Cortex of kidney (tissue), 1 donor: ENCODE measurements at places on chromosomes 4 and X.

GRCh38 chrX:155215443-155216178 lies 649 bp upstream of the VBP1 start:
- DNase-seq = no peak

DNA sequence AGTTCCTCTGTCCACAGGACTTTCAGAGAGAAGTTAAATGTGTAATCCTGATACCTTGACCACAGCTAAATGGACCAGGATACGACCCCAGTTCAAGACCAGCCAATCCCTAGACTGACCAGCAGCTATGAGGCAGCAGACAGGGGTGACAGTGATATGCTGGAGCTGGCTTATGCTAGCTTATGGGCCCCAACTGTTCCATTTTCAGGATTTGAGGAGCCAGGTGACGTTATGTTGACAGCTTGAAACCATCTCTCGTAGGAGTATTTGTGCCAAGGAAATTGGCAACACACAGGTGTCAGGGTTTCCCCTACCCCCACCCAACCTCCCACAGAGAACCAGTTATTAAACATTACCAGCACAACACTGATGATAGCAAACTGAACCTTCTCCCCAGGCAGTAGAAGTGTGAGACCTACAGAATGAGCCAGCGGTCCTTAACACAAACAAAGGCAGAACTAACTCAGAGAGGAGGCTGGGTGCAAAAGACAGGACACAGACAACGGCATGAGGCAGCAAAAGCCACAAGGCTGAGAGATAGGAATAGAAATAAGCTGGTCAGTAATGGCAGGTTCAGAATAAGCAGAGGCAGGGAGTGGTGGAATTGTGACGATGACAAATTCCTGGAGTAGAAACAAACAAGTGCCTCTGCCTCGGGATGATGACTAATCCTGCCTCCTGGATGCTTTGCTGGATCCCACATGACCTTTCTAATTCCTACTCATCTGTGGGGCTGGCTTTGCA lies 85.6 kb upstream of the CPEB2 start:
- DNase-seq = no peak

DNA sequence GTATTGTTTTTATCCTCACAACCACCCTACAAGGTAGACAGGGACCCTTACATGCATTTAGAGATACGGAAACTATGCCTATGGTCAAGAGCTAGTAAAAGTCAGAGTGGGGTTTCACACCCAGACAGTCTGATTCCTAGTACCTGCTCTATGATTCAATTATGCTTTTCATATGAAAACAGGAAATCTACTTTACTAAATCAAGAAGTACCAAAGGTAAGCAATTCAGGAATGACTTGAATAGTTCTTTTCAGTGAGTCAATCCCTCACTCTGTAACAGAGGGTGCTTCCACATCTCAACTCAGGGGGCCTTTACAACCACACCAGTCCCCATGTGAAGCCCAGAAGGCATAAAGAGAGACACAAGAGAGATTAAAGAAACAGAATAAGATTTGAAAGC lies 191.4 kb downstream of the PPP3CA start:
- no peak for DNase-seq

- DNase-seq = no peak
These were observed 154.9 kb upstream of the GYPA start for GRCh38 chr4:144295286-144295995.

DNA sequence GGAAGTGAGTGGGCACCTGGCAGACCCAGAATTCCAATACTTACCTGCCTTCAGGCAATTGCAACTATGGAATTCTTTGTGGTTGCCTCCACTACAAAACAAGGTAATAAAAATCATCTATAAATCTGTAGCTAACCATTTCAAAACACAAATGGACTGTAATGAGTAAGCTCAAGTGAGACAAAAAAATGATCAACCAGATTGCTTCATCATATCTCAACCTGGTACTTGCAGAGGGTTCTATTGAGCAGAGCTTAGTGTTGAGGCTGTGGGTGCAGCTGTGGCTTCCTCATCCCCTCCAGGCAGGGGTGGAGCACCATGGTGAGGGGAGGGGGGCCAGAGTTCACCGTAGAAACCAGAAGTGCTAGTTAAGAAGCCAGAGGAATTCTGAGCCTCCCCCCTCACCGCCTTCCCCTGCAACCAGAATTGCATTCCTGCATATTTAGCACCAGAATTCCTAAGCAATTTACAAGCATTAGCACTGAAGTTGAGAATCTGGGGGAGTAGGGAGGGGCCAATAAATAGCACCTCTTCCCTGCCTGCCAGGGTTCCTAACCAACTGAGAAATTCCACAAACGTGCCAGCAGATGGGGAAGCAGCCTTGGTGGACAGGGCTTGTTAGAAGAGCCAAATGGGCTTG lies 11.5 kb downstream of the CTAG1A start:
- DNase-seq = no peak

DNA sequence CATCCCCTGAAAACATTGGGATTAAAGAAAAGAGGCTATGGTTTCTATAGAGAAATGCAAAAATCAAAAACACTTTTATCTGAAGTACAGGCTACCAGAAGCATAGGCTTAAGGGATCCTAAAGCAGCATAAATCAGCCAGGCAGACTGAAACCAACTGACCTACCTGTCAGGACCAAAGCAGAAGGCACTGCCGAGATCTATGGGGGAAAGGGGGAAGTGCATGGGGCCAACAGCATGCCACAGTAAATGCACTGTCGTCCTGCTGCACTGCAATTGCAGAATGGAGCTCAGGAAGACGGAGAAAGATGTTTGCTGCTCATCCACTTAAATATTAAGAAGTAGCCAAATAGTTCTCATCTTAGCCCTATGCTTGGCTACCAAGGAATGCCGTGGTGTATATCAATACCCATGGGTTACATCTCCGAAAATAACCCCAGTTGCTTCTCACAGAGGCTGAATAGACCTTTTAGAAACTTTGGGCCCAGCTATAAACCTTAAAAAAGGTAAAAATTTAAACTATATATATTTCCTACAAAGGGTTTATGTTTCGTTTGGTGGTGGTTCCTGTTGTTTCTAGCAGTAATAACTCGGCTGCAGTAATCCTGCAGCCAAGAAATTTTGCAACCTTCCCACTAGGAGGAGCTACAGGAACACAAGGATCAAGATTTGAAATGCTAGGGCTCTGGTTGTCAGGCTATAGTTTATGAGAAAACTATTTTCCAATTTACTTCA lies 312.2 kb upstream of the DIAPH2 start:
- DNase-seq = no peak
